Stimulated activated CD4-positive, alpha-beta T cell treated with anti-CD3 and anti-CD28 coated beads, Interleukin-4, amount 100 ng/mL, for 1 hour (primary cell): ENCODE measurements at places on chromosomes 2 and 18.

GRCh38 chr2:58710795-58711279, 469.7 kb upstream of the FANCL start:
- DNase-seq: no peak

DNA sequence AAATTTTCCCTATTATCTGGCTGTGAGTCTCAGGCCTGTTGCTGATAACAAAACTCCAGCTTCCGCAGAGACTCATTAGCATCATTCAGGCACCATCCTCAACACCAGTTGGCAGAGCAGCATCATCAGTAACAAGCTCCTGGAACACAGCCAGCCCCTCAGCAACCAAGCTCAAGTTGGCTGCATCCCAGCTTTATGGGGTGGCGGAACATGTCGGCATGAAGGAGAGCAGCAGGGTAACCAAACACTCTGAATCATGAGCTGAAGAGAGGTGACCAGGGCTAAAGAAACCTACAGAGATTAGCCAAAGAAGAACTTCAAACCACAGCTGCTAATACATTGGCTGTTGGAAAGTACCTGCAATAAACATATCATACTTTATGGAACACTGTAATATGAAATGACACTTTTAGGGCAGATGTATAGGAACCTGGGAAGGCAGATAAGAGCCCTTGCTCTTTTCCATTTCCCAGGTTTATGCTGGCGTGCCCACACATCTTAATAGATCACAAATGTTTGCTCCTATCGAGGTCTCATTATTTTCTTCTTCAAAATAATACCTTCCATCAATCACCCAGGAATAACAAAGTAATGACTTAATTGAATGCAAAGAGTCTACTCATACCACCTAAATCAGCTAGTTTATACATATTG, 63.8 kb downstream of the PDE11A start:
- no peak for DNase-seq

DNA sequence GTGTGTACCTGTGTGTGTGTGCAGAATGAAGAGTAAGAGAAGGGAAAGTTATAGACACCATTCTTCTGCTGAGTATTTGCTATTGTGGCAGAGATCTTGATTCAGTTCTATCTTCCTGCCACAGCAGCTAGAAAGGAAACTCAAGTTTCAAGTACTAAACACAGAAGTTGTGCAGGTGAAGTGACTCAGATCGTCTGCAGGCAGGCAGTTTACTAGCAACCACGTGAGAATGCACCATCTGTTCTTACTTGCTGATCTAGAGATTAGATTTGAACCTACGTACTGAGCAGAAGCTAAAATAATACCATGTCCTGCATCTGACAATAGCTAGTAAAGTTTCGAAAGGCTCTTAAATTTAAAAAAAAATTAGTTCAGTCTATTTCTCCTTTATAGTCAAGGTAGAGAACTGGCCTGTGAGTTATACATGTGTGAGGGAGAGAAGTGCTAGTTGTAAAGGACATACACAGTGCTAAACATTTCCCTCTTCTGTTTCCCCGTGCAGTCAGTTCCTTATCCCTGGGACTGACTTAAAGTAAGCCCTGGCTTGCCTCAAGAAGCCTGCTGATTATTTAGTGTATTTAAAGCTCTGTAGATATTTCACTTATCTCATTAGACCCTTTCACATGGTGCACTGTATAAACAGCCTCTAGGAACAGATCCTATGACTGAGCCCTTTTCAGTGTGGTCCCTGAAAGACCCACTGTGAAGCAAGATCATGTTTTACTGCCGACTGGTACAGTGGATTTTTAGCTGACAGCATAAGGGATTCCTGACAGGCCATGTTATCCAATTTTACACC, 45.0 kb downstream of the SLC38A11 start:
- no peak for DNase-seq

GRCh38 chr2:76491503-76491902, 780.8 kb upstream of the GCFC2 start:
- DNase-seq: no peak

DNA sequence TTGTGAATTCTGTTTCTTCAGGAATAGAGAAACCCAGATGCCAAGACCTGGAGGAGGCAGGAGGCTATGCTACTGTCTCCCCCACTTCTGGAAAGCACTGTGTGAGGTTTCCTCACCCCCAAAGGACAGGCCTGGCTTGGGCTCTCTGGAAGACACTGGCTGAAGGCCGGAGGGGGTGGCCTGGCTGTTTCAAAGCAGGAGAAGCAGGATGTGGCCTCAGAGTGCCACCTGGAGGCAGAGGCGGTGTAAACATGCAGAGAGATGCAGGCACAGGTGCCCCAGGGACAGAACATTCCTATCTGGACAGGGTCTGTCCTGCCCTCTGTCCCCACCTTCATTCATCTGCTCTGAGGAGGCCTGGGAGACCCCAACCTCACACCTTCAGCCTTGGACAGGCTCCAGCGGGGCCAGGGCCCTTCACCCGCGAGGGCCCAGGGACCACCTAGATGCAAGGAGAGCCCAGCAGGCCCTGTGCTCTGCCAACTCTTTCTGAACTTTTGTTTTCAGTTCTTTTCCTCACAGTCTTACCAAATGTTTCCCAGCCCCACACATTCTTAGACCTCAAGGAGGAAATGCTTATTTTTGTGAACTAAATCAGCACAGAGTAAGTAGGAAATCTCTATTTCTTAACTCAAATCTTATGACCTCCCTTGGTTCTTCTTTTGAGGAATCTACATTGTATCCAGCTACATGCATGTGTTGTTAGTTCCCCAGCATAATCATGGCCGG, 79.2 kb downstream of the LONRF2 start:
- DNase-seq: peak; percentile 46

DNA sequence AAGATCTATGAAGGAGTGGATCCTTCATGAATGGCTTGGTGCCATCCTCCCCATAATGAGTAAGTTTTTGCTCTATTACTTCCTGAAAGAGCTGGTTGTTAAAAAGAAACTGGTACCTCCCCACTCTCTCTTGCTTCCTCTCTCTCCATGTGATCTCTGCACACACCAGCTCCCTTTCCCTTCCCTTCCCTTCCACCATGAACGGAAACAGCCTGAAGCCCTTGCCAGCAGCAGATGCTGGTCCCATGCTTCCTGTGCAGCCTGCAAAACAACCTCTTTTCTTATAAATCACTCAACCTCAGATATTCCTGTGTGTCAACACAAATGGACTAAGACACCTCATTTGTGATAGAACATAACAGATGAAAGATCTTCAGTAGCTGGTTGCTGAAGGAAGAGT, 303.5 kb upstream of the ACVR2A start:
- no peak for DNase-seq

DNA sequence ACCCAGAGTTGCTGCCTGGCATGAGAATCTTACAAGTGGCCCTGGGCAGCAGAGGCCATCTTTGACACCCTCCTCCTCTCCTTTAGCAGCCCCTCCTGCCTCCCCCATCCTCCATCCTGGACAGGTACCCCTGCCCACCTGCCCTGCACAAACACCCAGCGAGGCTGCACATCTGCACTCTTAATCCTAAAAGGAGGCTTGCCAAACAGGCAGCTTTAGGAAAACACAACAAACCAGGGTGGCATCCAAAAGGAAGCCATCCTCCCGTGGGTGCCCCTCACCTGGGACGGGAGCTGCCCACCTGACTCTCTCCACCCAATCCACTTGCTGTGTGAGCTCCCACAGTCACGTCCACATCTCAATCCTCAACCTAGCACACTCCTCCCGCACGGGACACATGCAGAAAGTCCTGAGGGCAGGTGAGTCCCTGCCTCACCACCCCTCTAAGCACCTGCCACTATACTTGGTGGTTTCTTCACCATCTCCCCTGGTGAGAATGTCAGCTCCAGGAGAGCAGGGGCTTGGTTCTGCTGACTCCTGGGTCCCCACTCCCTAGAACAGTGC, 5.8 kb downstream of the BIN1 start:
- DNase-seq: no peak

DNA sequence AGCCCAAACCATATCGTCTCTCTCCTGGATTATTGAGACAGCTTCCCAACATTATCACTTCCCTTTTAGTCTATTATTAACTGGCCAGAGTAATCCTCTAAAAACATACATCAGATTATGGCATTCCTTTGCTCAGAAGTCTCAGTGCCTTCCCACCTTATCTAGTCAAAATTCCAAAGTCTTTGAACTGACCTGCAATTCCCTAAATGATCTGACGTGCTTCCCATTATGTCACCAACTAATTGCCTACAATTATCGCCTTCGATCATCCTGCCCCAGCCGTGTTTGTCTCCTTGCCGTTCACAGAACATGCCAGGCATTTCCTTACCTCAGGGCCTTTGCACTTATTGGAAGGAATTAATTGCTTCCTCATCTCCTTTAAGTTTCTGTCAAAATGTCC, 332.4 kb downstream of the IRS1 start:
- DNase-seq: no peak
